ENCODE measurements at places on chromosomes 13 and 19. TPM values are rescaled to one million over a fixed set of nuclear protein-coding genes. Genes with fewer than 3 reads are reported as not detected.

DNA sequence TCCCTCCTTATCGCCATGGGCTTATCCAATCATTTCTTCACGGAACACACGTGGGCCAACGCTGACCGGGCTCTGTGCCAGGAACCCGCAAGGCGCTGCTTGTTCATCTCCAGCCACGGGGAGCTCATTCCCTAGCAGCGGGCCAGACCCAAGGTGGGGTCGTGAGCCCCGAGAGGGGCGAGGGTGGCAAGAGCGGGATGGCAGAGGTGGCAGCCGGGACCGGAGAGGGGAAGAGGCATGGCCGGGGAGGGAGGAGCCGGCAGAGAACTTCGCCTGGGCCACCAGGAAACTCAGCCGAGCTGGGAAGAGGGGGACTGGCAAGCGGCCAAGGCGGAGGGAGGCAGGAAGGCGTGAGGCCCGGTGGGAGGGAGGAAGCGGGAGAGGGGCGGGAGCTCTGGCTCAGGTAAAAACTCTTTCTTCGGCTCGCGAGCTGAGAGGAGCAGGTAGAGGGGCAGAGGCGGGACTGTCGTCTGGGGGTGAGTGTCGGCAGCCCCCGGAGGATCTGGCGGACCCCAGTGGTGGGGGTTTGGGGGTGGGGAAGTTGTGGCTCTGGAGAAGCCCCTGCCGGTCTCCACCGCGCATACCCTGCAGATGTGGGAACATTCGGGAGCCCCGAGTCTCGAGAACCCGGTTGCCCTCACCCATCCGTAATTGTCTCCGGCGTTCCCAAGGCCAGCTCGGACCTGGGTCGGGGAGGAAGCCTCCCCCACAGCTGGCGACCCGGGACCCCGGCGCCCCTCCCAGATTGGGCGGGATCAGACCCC lies at the start of gene B3GNT3:
TSS of gene B3GNT3 (plus strand) at position 408 of the 764 bp plus-strand sequence. CDS start 12,670 bp downstream, outside the sequence.
- peak; percentile 95 for DNase-seq

Gene CNN1
- total RNA-seq, result 521 TPM

GRCh38 chr13:111399334-111399733 lies 78.9 kb downstream of the TEX29 start:
- no peak for DNase-seq

DNA sequence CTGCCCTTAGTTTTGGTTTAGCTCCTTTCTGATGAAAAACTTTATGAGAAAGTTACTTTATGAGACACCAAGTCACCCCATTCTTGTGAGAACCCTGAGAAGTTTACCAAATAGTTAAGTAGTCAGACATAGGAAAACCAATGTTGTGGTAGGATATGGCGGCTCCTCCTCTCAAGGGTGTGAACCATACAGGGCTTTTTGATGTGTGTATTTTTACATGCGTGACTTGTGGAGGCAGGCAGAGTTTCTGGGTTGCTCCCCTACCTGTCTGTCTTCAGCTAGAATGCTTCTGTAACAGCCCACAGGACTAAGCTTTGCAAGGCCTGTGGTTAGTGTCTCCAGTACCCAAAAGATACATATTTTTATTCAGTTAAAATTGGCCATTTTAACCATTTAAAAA lies 18.3 kb downstream of the UBAC2 start:
- DNase-seq, result no peak

GRCh38 chr13:36887758-36888521 lies 32.1 kb downstream of the SMAD9 start:
- DNase-seq, result no peak

Gene ZNF599
- not detected for total RNA-seq

DNA sequence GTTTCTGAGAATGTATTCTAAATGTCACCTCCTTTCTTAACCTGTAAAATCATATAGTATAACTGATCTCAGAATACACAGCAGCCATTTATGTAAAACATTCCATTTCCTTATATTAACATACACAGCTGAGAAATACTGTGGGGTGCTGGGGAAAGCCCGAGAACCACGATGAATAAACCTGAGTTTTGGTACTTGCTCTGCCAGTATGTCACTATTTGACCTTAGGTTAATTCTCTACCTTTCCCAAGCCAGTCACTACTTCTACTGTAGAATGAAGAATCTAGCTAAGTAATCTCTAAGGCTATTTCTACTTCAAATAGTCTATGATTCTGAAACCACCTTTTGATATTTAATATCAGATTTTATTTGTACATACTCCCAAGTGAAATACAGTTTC lies 173.7 kb downstream of the TBC1D4 start:
- DNase-seq, result no peak

DNA sequence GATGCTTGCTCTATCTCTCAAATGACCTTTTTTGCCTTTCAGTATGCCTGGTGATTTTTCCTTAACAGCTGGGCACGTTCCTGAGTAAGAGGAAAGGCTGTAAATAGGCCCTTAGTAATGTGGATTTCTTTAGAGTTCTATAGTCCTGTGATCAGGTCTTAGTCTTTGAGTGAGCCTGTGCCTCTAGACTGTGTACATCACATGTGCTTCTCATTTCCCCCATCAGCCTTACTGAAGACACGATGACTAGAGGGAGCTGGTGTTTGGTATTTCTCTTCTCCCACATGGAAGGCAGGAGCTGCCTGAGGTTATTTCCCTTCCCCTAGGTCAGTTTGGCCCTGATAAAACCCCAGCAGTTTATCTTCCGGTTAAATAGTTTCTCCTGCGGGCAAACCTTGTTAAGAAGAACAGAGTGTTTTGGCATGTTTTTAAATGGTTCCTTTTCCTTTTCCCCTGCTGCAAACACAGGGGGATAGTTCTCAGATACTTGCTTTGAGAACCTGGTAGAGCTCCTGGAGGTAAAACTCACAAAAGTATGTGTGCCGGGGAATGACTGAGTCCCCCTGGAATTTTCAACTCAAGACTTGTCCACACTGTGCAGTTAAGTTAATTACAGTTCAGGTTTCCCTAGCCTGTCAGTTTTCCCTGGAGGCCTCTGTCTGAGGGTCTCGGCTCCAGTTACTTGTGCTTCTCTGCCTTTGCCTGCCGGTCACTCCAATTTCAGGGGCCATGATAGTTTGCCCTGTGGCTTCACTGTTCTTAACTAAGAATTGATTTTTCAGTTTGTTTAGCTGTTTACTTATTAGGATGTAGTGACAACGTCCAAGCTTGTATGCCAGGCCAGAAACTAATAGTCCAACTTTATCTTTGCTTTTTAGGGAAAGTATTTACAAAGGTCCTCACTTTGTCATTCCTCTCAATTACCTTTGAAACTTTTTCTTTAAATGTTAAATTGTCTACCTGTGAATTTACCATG lies 94.4 kb downstream of the URI1 start:
- no peak for DNase-seq

Gene RASGRP4
- total RNA-seq, result 4.0 TPM

- DNase-seq, result peak; percentile 60
Measured at GRCh38 chr13:99434258-99434788, 66.9 kb upstream of the TM9SF2 start.

Gene CEACAM5
- total RNA-seq, result 22.9 TPM

Measured in stomach (tissue), 19 donors.